ENCODE measurements at places on chromosomes 1 and 21. TPM values are rescaled to one million over a fixed set of nuclear protein-coding genes. Genes with fewer than 3 reads are reported as not detected.
A peak's percentile ranks its signal among the peaks of the same experiment; 100 is the strongest.

The SPOCD1 gene
- total RNA-seq: 1.0 TPM

The LENEP gene
- 2.3 TPM for total RNA-seq

- DNase-seq: no peak
Observed at GRCh38 chr1:81758181-81758580, 42.6 kb upstream of the ADGRL2 start.

- no peak for DNase-seq
Observed at GRCh38 chr1:6519491-6519934, 28.0 kb upstream of the PLEKHG5 start.

DNA sequence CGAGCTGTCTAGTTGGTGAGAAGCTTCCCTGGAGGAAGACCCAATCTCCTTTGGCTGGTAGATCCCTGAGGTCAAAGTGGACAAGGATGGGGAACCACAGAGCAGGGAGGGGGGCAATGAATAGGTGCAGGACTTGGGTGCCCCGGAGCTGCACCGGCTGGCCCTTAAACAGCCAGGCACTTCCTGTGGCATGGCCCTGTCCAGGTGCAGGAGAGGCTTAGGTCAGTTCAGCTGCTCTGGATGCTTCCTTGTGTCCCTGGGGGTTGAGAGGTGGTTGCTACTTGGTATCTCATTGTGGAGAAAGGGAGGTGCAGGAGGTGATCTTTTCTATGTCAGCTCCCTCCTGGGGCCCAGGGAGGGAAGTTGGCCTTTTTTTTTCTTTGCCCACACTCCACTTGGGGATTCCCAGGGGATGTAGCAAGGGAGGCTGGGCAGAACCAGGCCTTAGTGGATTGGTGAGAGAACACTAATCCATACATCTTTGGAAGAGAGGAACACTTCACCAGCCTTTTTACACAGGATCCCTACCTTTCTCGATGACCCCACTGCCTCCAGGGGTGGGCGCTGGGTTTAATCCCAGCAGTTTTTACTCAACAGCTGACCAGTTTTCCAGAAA lies 1.2 kb upstream of the ST3GAL3 start:
- DNase-seq: peak; percentile 4

All from activated T-cell treated with anti-CD3 and anti-CD28 coated beads, Interleukin-2, amount 50 U/mL, for 72 hours (primary cell).